Activated CD8-positive, alpha-beta memory T cell treated with anti-CD3 and anti-CD28 coated beads, Interleukin-2, amount 10 ng/mL, durations not matched to agents 7 days and 5 days (primary cell): ENCODE measurements at places on chromosomes 11 and 22.

- no peaks in the 10 kb centered on the region for H3K27me3 ChIP-seq
- H3K4me1 ChIP-seq, result no peaks in the 10 kb centered on the region
- H3K36me3 ChIP-seq, result no peaks in the 10 kb centered on the region
- DNase-seq, result no peak
Observed at GRCh38 chr22:33842006-33842354, 78.3 kb downstream of the LARGE1 start.

DNA sequence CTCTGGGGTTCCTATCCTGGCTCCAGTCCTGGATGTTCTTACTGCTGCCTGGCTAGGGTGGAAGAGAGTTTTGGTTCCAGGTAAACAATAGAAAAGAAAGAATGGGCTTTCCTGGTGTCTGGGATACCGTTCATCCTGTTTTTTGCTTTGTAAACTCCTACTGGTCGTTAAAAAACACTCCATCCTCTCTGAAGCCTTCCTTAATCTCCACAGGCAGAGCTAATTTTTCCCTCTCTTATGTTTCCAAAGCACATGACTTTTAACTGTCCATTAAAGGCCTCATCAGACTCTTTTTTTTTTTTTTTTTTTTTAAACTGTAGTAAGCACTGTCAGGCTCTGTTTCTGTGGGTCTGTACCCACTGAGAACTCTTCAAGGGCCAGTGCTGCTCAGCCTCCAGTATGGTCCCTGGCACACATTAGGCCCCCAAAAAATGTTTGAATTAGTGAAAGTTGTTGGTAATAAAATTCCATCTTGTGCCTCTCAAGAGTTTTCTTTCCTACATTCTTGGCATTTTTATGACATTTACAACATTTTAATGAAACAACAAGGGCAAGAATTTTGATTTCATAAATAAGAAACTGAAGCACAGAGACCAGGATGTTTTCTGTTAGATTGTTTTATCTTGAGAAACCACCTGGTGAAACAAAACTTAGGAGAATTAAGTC lies 104.2 kb downstream of the TEAD1 start:
- no peak overlapping the region for H3K4me3 ChIP-seq
- H3K27me3 ChIP-seq, result peaks cover 51% of the 10 kb centered on the region
- H3K36me3 ChIP-seq, result no peaks in the 10 kb centered on the region
- no peak for DNase-seq

DNA sequence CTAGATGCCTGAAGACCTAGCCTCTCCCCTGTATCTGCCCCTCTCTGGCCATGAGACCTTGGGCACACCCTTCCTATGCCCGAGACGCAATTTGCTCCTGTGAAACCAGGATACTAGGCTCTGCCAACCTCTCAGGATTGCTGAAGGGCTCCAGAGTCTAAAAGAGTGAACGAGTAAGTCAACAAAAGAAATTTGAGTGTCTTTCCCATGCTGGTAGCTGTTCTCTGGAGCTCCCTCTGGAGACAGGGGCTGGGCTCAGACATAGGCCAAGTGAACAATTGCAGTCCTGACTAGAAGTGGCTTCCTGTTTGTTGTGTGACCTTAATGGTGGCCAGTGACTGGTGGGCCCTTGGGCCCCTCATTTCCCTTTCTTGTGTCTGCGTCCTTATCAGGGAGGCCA lies 189.0 kb upstream of the NARS2 start:
- DNase-seq, result no peak
- no peaks in the 10 kb centered on the region for H3K27me3 ChIP-seq
- H3K27ac ChIP-seq, result no peak overlapping the region
- H3K36me3 ChIP-seq, result no peaks in the 10 kb centered on the region
- H3K4me1 ChIP-seq, result no peaks in the 10 kb centered on the region

- no peak overlapping the region for H3K4me3 ChIP-seq
- no peak overlapping the region for H3K27ac ChIP-seq
- DNase-seq, result no peak
- no peaks in the 10 kb centered on the region for H3K4me1 ChIP-seq
Observed at GRCh38 chr11:105149477-105149876, 9.9 kb upstream of the CARD18 start.

GRCh38 chr11:68727783-68728182 lies 23.5 kb downstream of the TESMIN start:
- H3K27me3 ChIP-seq, result peaks cover 19% of the 10 kb centered on the region
- no peak overlapping the region for H3K4me3 ChIP-seq
- H3K4me1 ChIP-seq, result no peaks in the 10 kb centered on the region

GRCh38 chr22:39514373-39514973 lies 5.9 kb upstream of the ATF4 start:
- no peak overlapping the region for H3K27ac ChIP-seq
- H3K4me1 ChIP-seq, result peaks cover 34% of the 10 kb centered on the region
- peaks cover 42% of the 10 kb centered on the region for H3K36me3 ChIP-seq
- H3K27me3 ChIP-seq, result no peaks in the 10 kb centered on the region
